ENCODE measurements at places on chromosomes 5 and 9. TPM values are rescaled to one million over a fixed set of nuclear protein-coding genes. Genes with fewer than 3 reads are reported as not detected.

The SLC28A3 gene
- total RNA-seq: 0.45 TPM

DNA sequence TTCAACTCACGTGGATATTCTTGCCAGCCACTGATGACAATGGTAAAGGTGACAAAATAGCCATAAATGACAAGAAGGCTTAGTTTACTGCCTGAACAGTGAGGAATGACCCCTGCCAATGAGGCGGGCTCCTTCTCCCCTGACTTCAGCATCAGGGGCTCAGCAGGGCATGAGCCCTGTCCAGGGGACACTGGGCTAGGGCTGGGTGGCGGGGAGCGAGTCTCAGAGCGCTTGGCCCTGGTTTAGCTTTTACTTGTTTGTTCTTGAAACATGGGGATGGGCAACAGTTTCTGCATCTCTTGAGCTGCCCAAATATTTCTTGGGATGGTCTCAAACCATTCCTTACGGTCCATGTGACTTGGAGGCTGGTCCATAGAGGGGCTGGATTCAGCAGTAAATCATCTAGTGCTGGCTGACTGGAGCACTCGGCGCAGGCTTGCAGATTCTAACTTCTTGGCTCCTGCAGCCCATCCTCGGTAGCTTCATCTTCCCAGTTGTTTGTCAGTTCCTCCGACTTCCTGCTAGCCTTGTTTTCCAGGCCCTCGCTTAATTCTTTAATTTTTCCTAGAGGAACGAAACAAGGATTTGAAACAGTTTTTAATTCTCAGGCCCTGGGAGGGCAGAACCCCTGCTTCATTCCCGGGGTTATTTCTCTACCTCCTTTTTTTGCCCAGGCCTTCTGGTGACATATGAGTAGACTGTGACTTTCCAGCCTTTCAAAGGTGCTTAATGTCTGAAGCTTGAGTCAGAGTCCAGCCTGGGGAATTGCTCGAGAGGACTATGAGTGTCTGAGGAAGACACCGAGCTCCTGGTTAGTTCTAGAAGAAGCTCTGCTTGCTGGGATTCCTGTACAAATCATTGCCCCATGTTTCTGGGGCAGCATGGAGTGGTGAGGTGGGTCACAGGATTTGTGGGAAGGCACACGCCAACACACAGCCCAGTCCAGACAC, 4.5 kb upstream of the HMCN2 start:
- H3K4me3 ChIP-seq: no peak overlapping the region
- DNase-seq: no peak
- no peaks in the 10 kb centered on the region for H3K4me1 ChIP-seq

DNA sequence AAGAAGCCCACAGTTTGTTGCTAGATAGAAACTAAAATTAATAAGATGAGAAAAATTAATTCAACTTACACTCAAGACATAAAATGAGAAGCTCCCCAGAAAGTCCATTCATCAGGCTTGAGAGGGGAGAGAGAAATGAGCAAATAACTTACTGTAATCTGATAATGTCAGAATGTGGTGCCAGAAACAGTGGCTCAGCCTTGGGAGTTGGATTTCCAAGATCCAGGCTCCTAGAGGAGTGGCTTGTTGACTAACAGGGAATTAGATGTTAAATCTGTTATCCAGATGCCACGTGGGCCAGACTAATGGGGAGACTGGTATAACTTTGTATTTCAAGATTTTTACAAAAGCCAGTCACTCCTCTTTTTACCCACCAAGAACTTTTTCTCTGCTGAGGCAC, 458.2 kb downstream of the GADD45G start:
- H3K36me3 ChIP-seq: no peaks in the 10 kb centered on the region
- no peak overlapping the region for H3K27ac ChIP-seq
- no peak for DNase-seq
- peaks cover 43% of the 10 kb centered on the region for H3K27me3 ChIP-seq

GRCh38 chr9:123238365-123238764, 30.0 kb downstream of the STRBP start:
- DNase-seq: no peak
- peaks cover 7% of the 10 kb centered on the region for H3K36me3 ChIP-seq
- peaks cover 7% of the 10 kb centered on the region for H3K4me1 ChIP-seq
- no peak overlapping the region for H3K27ac ChIP-seq
- no peaks in the 10 kb centered on the region for H3K27me3 ChIP-seq

DNA sequence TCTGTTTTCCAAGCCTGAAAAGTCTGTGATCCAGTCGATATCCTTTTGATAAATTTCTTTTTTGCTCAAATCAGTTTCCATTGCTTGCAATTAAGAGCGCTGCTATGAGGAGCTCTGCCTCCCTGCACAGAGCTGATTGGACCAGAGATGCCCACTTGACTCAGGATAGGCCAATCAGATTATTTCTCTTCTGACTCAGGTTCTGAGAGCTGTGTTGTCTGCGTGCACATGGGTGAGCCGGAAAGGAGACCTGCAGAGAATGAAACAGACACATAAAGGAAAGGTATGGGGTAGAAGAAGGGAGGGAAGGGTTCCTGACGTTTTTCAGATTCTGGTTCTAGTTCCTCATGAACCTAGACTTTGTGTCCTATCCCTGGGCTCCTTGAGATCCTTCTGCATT, 15.8 kb upstream of the FABP6 start:
- no peak overlapping the region for H3K4me3 ChIP-seq
- peaks cover 10% of the 10 kb centered on the region for H3K27me3 ChIP-seq
- no peak overlapping the region for H3K27ac ChIP-seq
- no peaks in the 10 kb centered on the region for H3K4me1 ChIP-seq
- DNase-seq: no peak

DNA sequence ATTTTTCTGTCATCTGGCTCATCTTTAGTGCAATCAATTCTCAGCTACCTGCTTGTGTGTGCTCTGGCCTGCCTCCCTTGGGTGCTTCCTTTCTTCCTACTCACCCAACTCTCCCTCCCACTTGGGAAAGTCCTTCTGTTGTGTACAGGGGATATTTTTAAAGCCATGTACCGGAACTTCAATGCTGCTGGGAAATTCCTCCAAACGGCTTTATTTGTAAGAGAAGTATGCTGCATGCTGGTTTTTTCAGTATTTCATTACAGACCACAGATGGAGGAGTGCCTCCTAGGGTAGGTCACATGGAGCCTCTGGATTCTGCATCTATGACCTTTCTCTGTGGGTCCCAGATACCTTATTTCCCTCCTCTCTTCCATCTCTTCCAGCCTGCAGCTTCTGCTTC, 5.4 kb upstream of the HMHB1 start:
- peaks cover 8% of the 10 kb centered on the region for H3K27me3 ChIP-seq
- H3K27ac ChIP-seq: no peak overlapping the region
- no peak overlapping the region for H3K4me3 ChIP-seq
- H3K36me3 ChIP-seq: no peaks in the 10 kb centered on the region

DNA sequence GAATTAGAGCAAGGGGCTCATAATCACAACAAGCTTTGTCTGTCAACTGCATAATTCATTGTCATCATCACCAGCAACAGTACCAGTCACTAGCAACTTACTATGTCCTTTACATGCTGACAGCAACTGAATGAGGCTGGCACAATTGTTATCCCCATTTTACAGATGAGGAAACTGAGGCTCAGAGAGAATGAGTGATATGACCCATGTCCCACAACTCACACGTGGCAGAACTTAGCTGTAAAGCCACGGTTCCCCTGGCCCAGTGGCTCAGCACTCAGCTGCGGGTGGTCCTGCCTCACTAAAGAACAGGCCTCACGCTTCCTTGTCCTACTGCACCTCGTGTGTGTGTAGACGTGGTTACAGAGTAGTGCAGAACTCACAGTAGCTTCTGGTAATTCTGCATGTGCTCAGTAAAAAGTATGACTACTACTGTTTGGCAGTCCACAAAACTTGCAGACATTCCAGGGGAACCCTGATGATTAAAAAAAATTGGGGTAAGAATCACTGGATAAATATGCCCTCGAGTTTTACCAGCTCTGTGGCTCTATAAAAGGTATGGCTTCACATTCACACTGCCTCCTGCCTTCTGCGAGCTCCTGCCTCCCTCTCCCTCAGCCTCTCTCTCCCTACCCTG, 30.2 kb downstream of the AFAP1L1 start:
- no peaks in the 10 kb centered on the region for H3K4me1 ChIP-seq
- no peaks in the 10 kb centered on the region for H3K36me3 ChIP-seq
- peaks cover 9% of the 10 kb centered on the region for H3K27me3 ChIP-seq
- no peak for DNase-seq

- no peak overlapping the region for H3K4me3 ChIP-seq
- no peak overlapping the region for H3K27ac ChIP-seq
- no peaks in the 10 kb centered on the region for H3K27me3 ChIP-seq
- no peak for DNase-seq
Observed at GRCh38 chr5:113087976-113088514, 111.4 kb downstream of the DCP2 start.

The SCAI gene
- total RNA-seq: 9.4 TPM

DNA sequence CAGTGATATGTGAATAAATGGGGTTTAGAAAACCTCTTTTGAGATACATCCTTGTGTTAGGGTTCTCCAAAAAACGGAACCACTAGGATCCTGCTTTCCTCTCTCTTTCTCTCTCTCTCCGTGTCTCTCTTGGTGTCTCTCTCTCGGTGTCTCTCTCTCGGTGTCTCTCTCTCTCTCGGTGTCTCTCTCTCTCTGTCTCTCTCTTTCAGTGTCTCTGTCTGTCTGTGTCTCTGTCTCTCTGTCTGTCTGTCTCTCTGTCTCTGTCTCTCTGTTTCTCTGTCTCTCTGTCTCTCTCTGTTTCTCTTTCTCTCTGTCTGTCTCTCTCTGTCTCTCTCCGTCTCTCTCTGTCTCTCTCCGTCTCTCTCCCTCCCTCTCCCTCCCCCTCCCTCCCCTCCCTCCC, 7.8 kb upstream of the TEX48 start:
- no peak for DNase-seq
- H3K4me3 ChIP-seq: no peak overlapping the region
- peak overlapping the region; percentile 90 for H3K27ac ChIP-seq
- peaks cover 44% of the 10 kb centered on the region for H3K36me3 ChIP-seq
- peaks cover 90% of the 10 kb centered on the region for H3K4me1 ChIP-seq
- peaks cover 18% of the 10 kb centered on the region for H3K27me3 ChIP-seq

GRCh38 chr9:128141604-128142003, 7.6 kb upstream of the LCN2 start:
- H3K27ac ChIP-seq: no peak overlapping the region
- no peaks in the 10 kb centered on the region for H3K27me3 ChIP-seq
- no peak overlapping the region for H3K4me3 ChIP-seq
- DNase-seq: no peak

DNA sequence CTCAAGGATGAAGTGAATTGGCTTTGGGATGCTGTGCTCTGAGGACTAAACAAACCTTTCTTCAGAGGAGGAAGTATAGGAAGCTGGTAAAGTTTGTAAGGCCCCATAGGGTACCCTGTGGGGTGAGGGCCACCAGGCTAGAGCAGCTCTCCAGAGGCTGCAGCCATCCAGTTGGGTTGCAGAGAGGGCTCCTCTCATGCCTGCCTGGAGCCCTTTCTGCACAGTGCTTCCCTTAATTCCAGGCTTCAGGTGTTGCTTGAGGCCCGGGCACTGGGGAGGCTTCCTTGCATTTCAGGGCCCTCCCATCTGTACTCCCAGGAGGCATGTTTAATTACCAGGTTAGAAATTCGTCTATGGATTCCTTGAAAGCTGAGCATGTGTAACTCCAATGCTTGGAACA, 95.3 kb upstream of the FSTL4 start:
- H3K4me3 ChIP-seq: no peak overlapping the region
- no peaks in the 10 kb centered on the region for H3K36me3 ChIP-seq
- no peak overlapping the region for H3K27ac ChIP-seq

- H3K4me3 ChIP-seq: no peak overlapping the region
- DNase-seq: no peak
- H3K4me1 ChIP-seq: no peaks in the 10 kb centered on the region
- H3K27ac ChIP-seq: no peak overlapping the region
- no peaks in the 10 kb centered on the region for H3K27me3 ChIP-seq
Observed at GRCh38 chr5:88929385-88929784, 46.4 kb upstream of the MEF2C start.

DNA sequence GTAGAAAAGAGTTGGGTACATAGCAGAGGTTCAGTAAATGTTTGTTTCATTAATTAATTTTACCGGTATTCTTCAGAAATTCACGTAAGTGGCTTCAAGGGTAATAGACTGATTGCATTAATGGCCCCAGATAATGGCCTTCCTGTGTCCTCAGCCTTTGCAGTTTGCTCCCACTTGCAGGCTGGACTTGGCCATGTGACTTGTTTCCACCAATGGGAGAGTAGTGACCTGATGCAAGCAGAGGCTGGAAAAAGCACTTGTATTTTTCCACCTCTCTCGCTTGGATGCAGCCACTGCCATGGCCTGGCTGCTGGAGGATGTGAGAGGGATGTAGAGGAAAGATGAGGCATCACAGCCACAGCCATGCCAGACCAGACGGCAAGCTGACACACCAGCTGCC, 480.9 kb downstream of the CDK5RAP2 start:
- no peak for DNase-seq
- no peaks in the 10 kb centered on the region for H3K4me1 ChIP-seq
- no peaks in the 10 kb centered on the region for H3K36me3 ChIP-seq
- no peak overlapping the region for H3K4me3 ChIP-seq

DNA sequence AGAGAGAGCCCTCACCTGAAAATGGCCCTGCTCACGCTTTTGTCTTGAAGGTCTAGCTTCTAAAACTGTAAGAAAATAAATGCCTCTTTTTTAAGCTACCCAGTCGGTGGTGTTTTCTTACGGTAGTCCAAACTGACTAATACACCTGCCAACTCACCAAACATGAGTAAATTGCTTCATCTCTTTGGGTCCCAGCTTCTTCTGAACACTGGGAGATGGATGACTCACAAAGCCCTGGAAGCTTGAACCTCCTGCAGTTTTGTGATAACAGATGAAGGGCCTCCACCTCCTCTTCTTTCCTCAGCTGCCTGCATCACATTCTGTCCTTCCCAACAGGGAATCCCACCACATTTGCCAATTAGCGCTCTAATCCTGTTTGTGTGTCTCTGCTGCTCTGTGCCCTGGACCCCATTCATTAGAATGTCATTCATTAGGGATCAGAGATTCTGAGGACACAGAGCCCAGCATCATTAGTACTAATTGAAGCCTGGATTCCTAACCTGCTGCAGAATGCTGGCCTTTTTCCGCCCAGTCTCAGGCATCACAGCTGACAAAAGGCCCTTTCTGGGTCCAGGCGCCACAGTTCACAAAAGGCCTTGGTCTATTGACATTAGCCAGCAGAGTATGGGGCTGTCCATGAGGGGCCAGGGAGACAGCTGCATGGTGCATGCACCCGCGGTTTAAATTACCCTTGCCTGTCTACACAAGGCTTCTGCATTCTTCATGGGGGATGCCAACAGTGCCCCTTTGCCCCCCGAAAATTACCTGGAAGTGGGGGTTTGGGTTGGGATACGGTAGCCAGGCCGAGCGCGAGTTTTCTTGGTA, 349.3 kb downstream of the SEMA5A start:
- no peak overlapping the region for H3K4me3 ChIP-seq
- H3K27ac ChIP-seq: no peak overlapping the region
- H3K27me3 ChIP-seq: no peaks in the 10 kb centered on the region
- H3K4me1 ChIP-seq: no peaks in the 10 kb centered on the region
- DNase-seq: no peak
- no peaks in the 10 kb centered on the region for H3K36me3 ChIP-seq

The ZDHHC21 gene
- total RNA-seq: 10.2 TPM

DNA sequence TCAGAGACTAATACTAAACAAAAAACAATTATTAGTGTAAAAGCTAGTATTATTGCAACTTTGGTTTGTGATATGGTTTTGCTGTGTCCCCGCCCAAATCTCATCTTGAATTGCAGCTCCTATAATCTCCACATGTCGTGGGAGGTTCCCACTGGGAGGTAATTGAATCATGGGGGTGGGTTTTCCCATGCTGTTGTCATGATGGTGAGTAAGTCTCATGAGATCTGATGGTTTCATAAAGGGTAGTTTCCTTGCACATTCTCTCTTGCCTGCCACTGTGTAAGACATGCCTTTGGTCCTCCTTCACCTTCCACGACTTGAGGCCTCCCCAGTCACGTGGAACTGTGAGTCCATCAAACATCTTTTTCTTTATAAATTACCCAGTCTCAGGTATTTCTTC, 325.9 kb upstream of the DAB2 start:
- H3K4me3 ChIP-seq: no peak overlapping the region
- H3K27ac ChIP-seq: no peak overlapping the region
- no peaks in the 10 kb centered on the region for H3K36me3 ChIP-seq

Data from activated CD8-positive, alpha-beta memory T cell treated with anti-CD3 and anti-CD28 coated beads, Interleukin-2, amount 10 ng/mL, durations not matched to agents 7 days and 5 days (primary cell).